IPS DF 6.9 (cell line): ENCODE measurements at places on chromosomes 5 and 9.

DNA sequence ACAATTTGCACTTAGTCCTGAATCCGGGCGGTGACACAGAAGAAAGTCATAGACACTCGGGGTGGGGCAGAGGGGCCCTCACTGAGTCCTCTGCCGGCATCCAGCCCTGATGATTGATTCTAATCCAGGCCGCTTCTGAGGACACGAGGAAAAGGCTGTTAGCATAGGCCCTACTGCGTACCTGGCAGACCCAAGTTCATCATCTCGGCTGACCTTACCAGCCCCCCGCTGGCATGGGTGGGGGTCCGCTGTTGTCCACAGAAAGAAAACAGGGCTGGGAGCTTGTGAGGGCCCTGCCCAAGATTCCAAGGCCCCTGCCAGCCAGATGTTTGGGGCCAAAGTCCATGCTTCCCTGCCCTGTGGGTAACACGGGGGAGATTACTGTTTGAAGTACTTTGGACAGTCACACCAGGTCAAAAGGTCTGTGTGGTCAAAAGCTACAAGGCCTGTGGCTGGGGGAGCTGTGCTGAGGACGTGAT, 24.5 kb downstream of the ERGIC1 start:
- no peak for DNase-seq

GRCh38 chr9:7392148-7392547, 407.4 kb downstream of the DMAC1 start:
- DNase-seq, result no peak

- DNase-seq, result no peak
These were observed 1.3 kb downstream of the AK1 start for GRCh38 chr9:127876026-127876763.

DNA sequence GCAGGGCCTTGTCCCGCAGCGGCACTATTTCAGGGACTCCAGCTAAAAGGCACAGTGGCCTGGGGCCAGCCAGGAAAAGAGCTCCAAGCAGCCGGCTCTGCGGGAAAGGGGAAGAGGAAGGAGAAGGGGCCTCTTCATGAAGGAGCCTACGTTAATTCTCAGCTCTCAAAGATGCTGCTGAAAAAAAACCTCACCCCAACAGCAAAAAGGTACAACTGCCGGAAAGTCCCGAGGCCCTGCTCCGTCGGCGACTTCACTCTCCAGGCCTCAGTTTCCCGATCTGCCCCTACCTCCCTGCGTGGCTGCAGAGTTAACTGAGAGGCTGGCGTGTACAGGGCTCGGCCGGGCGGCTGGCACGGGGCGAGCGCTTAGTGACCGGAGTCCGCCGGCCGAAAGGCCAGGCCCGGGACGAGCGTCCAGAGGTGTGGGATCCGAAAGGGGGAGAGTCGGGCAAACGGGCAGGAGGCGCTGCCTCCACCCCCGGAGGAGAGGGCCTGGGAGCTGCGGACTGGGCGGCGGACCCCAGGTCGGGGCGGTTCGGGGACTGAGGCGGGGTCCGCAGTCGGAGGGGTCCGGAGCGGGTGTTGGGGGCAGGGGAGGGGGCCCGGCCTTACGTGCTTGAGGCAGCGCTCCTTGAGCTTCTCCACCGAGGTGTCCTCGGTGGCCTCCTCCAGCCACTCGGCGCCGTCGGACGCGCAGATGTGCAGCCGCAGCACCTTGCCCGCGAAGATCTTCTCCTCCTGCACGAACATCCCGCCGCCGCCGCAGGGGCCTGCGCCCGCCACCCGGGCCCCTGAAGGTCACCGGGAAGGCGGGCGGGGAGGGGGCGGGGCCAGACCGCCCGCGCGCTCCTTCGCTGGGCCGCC, 529 bp downstream of the UBAC1 start:
- DNase-seq, result no peak

GRCh38 chr5:2841208-2841607, 89.7 kb upstream of the IRX2 start:
- DNase-seq, result no peak

DNA sequence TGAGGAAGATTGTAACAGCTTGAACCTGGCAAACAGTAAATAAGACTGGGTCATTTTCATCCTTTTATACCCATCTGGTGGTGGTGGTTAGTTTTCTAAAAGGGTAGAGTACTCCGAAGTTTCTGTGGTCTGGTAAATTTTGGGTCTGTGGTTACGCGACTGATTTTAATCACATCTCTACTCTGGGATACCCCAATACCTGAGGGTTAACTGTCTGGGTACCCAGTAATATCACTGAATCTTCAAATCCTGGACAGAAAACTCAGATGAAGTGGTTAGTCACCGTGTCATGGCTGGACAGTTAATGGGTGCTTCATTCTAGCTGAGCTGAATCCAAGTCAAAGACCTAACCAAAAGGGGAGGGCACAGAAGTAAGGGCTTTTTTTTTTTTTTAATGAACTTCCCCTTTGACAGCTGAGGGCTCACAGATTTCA, 474.2 kb downstream of the GADD45G start:
- DNase-seq, result no peak

- no peak for DNase-seq
These were observed 235.4 kb downstream of the CACNA1B start for GRCh38 chr9:138112791-138113600.

DNA sequence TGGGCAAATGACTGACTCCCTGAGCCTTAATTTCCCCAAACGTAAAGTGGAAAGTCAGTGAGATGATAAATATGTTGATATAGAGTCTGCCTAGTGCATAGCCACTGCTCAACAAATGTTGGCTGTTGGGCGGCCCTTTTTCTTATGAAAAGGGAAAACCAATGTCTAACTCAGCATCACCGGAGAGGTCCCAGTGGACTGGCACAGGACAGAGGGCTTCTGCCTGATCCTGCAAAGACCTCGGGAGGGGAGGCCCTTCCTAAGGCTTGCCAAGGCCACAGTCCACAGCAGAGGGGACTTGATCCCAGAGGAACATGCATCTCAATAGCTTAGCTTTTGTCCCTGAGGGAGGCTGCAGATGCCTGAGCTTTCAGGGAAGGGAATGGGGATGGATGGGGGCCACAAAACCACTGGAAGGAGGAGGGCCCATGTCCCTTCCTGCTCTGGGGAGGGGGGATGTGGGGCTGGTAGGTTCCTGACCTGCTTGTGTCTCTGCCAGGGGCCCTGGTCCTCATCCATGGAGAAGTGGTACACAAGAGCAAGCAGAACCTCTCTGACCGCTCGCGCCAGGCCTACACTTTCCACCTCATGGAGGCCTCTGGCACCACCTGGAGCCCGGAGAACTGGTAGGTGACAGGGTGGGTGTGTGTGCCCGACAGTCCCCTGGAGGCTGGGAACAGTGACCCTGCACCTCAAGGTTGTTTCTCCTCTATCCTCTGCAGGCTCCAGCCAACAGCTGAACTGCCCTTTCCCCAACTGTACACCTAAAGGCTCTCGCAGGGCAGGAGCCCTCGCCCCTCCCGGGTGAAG, 6.3 kb downstream of the DOLK start:
- no peak for DNase-seq

DNA sequence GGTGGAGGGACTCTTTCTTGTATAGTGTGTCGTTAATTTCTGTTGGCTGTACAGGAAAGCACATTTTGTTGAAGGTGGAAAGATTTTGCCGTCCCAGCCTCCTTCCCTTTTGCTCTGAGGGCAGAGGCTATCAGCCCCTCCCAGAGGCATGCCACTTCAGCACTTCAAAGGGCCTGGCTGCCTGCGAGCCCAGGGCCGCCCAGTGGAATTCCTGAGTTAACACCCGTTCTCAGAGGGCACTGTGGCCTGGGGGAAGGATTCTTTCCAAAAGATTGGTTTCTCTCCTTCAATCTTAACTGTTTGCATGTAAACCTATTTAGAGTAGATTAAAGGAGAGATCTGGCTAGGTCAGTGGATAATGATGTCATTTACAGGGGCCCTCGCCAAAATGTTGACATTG, 238.6 kb downstream of the FANCC start:
- no peak for DNase-seq

- DNase-seq, result no peak
These were observed 41.1 kb downstream of the LAMC3 start for GRCh38 chr9:131049829-131050715.

GRCh38 chr9:136571531-136571930, 25.7 kb upstream of the NOTCH1 start:
- no peak for DNase-seq

- no peak for DNase-seq
These were observed 39.6 kb downstream of the WNK2 start for GRCh38 chr9:93223260-93224180.

- no peak for DNase-seq
These were observed 151.8 kb upstream of the GPR151 start for GRCh38 chr5:146667633-146668272.

DNA sequence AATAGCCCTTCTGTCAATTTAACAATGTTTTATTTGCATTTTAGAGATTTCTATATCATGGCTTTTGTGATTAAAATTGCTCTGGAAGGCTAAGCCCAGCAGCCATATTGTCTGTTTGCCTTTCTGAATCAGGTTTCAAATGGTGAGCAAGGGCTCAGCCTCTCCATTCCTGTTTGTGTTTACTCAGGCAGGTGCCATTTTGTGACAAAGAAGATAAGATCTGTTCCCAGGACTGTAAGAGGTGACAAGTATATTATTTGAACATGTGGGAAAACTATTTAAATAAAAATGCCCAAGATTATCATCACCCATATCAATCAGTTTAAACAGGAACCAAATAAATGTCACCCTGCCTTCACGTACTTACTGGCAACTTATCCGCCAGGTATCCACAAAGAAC, 641.3 kb upstream of the KLF4 start:
- DNase-seq, result no peak
